HS-5 (cell line): ENCODE measurements at places on chromosomes 6 and 20.

GRCh38 chr20:25275813-25276532 lies 28.1 kb downstream of the PYGB start:
- DNase-seq, result no peak

- peak; percentile 80 for DNase-seq
These were observed 40.4 kb upstream of the NAA20 start for GRCh38 chr20:19976595-19977372.

DNA sequence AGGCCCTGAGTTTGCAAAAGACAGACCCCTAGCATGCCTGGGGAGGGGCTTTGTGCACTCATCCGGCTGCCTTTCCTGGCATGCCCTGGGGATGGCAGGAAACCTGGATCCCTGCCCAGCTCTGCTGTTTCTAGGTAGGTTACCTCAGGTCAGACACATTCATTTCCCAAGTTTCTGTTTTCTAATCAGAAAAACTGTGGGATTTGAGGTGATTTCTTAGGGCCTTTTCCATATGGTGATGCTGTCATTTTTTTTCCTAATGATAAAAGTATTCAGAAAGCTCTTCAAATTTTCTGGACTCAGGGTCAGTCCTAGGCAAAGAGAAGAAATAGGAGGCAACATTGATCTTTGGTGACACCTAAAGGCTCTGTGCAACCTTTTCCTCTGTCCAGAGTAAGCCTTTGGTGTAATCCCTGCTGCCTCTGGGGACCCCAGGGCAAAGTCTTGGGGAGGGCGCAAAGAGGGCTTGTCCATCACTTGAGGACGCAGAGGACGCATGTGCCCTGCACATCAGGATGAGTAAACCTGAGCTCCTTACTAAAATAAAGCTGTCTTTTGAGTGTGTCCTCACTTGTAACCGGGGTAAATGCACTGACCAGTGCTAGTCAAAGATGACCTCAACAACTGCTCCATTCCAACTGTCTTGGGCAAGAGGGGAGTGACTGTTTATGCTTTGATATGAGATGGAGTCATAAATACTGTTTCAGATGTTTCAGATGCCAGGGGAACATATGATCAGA lies 13.5 kb upstream of the TRAM2 start:
- no peak for DNase-seq

DNA sequence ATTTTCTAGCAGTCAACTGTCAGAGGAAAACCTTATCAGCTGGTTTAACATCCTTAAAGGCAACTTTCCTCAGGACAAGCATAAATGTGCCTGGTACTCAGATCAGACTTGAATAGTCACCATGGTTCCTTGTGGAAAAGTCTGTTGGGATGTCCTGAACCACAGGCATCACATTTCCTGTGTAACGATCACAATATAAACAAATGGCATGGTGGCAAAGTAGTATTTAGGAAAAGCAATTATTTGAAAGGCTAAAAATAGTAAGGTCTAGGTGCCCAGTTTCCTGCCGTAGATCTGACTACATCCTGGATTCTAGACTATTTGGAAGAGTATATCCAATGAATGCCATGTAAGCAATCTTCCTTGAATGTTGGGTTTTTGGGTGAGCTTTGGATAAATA lies 271.9 kb upstream of the AGPAT4 start:
- DNase-seq, result no peak

- DNase-seq, result no peak
These were observed 232.4 kb upstream of the RSPO3 start for GRCh38 chr6:126886106-126886505.

DNA sequence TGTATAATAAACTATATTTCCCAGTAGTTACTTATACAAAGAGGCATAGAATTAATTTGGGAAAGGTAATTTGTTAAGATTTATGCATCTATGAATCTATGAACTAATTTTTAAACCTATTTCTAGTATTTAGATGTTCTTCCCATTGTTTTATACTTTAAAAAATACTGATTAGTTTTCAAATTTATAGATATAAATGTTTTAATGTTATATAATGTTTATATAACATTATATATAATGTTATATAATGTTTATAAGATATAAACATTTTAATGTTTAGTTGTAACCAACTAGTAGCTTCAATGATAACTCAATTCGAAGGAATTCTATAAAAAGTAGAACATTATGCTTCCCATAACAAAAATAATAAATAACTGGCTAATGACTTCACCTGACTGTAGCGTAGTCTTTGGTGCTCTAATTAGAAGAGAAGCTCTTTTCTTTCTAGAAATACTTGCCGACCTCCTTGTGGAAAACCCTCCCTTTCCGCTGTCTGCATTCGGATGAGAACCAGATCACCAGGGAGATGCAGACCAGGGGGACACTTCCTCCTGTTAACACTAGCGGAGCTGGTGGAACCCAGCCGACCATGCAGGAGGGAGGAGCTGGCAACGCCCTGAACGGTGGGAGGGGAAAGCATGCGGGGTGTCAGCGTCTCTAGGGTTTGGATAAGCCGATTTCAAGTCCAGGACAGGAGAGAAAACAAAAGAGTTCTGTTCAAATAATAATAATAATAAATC lies 158.4 kb downstream of the OR2B2 start:
- DNase-seq, result peak; percentile 71
